ENCODE measurements at places on chromosomes 2 and 18.

DNA sequence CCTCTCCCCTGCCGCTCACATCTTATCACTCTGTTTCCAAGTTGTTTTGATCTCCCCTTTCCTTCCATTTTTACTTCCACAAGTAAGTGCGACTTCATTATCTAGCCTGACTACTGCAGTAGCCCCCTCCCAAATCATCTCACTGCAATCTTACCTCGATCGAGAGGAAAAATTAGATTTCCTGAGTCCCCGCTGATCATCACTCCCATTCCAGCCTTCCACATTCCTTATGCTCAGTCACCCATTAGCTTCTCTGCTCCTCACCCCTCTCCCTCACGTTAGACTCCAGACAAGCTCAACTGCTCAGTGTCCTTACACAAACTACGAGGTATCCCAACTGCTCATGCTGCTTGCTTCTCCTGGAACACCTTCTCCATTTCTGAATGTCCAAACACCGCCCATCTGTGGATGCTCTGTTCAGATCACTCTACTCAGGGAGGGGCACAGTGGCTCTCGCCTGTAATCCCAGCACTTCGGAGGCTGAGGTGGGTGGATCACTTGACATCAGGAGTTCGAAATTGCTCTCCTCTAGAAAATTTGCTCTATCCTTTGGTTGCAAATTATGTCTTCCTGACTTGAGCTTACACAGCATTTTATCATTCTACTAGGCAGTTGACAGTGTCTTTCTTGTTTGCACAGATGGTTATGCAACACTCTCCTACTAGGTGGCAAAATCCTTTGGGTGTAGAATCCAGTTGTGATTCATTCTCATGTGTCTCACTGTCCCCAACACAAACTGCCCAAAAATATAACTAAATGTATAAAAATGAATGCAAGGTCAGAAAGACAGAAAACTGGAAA is 96.5 kb downstream of the INO80D start:
- no peak for DNase-seq

- no peak for DNase-seq
These were observed 51.3 kb downstream of the C2orf76 start for GRCh38 chr2:119315241-119315925.

GRCh38 chr2:146041274-146041910 is 1521.5 kb upstream of the ZEB2 start:
- no peak for DNase-seq

DNA sequence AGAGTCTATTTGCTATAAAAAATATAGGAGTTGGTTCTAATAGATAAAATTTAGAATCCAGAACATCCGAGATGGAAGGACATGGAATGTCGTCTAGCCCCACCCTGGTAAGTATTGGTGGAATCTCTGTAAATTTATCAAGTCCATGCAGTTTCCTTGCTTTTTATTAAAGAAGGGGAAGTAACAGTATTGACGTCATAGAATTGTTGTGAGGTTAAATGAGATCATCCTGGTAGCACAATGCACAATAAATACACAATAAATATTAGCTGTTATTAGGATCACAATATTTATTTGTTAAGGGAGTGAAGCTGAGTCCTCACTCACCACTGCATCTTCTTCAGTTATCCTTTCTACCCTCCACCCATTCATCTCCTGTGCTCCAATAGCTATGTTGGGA is 16.7 kb upstream of the TMEM177 start:
- DNase-seq: no peak

GRCh38 chr2:9815076-9815475 is 28.2 kb upstream of the TAF1B start:
- DNase-seq: no peak

GRCh38 chr18:76367168-76368125 is 127.6 kb downstream of the ZNF516 start:
- DNase-seq: no peak

DNA sequence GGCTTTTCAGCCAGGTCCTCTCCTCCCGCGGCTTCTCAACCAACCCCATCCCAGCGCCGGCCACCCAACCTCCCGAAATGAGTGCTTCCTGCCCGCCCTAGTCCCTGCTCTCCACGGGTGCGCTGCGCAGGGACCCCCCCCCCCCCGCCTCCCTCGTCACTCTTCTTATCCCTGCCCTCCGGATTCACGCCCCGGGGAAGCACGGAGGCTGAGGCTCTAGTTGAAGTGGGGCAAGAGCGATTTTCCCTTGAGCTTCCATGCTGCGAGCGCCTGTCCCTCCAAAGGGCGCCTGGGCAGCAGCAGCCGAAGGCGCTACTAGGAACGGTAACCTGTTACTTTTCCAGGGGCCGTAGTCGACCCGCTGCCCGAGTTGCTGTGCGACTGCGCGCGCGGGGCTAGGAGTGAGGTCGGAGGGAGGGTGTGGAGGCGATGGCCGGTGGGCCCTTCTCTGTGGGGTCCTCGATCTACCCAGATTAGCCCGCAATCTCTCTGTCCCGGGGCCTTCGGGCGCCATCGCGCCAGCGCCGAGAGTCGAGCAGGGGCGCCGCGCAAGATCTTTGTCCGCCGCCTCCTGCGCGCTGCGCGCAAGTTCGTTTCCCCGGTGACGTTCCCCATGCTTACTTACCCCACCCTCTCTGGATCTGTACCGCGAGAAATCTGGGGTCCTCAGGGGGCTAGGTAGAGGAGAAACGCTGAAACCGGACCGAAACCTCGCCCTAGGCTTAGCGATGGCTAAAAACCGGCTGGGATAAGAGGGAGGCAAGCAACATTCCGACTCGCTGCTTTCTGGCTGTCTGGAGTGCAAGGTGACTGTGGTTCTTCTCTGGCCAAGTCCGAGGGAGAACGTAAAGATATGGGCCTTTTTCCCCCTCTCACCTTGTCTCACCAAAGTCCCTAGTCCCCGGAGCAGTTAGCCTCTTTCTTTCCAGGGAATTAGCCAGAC is 677 bp downstream of the GAD1 start:
- peak; percentile 38 for DNase-seq

Measured in activated naive CD4-positive, alpha-beta T cell treated with anti-CD3 and anti-CD28 coated beads, Interleukin-2, amount 50 U/mL, for 16 hours (primary cell).